ENCODE measurements at places on chromosomes 11 and 22.

DNA sequence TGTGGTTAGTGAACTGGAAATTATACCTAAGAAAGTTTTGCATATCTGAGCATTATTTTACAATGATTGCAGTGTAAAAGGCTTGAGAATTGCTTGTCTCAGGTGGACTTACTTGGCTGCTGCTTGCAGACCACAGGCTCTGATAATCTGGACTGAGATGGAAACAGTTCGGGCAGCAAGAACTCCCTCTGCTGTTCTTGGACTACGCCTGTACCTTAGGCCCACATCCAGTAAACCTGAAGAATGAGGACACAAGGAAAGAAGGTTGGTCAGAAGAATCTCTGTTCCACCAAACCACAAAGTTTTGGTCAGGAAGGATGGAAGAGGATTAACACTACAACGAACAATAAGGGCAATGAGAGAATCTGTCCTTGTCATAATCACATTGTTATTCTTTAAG lies 80.1 kb downstream of the C2CD3 start:
- no peak for DNase-seq

GRCh38 chr11:115606498-115607220 lies 102.4 kb upstream of the CADM1 start:
- DNase-seq: peak; percentile 55

DNA sequence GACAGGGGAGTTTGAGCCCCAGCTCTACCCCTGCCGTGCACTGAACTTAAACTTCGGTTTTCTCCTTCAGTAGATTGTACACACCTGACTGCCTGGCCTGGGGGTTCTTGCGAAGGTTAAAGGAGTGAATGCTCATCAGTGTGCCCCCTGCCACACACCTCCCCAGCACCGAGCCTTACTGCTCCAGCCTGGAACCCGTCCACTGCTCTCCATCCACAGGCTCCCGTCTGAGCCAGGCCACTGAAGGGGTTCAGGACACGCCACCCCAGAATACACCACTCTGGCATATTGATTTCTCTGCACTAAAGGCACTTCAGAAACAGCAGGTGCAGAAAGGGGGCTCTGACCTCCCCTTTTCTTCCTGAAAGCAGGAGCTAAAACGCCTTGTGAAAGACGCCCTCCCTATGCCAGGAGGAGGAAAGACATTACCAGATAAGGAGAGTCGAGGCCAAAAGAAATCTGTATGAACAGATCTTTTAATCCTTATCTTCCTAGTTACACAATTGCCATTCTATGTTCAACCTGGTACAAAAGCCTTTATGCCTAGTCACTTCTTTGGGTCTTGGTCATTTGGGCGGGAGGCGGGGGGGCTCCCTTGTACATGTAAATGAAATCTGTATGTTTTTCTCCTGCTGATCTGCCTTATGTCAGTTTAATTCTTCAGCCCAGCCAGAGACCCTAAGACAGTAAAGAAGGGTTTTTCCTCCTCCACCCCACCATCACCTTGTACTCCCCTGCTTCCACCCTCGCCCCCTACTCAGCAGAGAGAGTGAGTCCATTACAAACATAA lies 1.9 kb upstream of the SSTR3 start:
- no peak for DNase-seq

- DNase-seq: peak; percentile 28
Observed at GRCh38 chr22:24593836-24594568, 1.1 kb upstream of the LRRC75B start.

DNA sequence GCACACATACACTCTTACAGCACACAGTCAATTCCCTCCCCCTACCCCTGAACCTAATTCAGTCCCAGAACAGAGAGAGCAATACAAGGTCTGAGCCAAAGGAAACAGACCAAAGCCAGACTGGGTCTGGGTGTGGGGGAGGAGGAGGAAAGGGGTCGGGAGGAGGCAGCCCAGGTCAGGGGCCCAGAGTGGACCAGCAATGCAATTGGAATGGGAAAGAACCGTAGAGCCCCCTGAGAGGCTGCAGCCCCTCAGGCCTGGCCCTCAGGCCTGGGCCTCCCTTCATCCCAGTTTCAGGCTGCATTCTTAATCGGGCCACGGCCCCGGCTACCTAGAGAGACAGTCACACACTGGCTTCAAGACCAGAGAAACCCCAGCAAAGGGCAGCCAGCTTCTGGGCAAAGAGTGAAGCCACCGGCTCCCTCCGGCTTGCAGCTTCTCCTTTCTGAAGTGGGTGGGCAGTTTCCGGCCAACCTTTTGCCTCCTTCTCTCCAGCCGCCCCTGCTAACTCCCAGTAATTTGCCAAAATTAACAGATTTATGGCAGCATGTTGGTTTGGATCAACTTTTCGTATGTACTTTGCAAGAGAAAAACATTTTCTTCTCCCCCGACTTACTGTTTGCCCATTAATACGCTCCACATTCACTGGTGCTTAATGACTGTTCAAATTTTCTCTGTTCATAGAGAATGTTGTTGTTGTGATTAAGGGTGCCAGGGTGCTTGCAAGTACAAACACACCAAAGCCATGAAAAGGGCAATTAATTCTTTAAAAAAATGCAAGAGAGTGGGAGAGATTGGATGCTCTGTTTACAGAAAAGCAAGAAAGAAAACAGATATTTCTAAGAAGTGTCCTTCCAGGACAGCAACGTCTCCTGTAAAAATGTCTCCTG lies 488.3 kb downstream of the MN1 start:
- no peak for DNase-seq

- no peak for DNase-seq
Observed at GRCh38 chr11:78074756-78075155, 4.9 kb downstream of the NDUFC2 start.

GRCh38 chr11:102017026-102017425 lies 30.2 kb upstream of the CFAP300 start:
- no peak for DNase-seq

GRCh38 chr11:86591631-86592030 lies 80.8 kb downstream of the ME3 start:
- DNase-seq: no peak

DNA sequence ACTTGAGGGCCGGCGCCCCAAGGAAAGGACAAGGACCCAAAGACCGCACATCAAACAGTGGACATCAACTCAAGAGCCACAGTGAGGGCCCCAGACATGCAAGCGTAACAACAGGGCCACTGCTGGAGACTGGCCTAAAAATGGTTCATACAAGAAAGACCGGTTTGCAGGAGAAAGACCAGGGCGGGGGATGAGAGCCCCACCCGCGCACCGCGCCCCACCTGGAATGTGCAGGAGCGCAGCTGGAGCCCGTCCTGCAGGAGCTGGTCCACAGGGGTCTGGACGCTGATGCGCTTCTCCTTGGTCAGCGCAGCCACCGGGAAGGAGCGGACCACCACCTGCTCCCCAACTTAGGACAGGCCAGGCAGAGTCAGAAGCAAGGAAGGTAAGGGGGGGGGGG lies 13.9 kb downstream of the SBF1 start:
- DNase-seq: no peak

DNA sequence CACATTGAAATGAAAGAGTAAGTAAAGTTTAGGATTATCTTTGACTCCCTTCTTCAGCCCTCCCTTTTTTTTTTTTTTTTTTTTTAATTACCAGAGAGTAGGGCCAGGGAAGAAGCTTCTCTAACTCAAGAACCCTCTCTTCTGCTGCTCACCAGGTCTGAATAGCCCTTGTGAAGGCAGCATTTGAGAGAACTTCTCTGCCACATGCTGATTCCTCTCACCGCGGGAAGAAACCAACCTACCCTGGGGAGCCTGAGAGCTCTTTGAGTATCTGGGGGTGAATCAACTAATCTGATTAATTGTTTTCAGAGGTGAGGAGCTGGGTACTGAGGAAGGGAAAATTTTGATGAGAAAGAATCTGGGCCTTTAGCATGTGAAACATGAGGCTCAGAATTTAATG lies 434.5 kb upstream of the CCDC90B start:
- no peak for DNase-seq

DNA sequence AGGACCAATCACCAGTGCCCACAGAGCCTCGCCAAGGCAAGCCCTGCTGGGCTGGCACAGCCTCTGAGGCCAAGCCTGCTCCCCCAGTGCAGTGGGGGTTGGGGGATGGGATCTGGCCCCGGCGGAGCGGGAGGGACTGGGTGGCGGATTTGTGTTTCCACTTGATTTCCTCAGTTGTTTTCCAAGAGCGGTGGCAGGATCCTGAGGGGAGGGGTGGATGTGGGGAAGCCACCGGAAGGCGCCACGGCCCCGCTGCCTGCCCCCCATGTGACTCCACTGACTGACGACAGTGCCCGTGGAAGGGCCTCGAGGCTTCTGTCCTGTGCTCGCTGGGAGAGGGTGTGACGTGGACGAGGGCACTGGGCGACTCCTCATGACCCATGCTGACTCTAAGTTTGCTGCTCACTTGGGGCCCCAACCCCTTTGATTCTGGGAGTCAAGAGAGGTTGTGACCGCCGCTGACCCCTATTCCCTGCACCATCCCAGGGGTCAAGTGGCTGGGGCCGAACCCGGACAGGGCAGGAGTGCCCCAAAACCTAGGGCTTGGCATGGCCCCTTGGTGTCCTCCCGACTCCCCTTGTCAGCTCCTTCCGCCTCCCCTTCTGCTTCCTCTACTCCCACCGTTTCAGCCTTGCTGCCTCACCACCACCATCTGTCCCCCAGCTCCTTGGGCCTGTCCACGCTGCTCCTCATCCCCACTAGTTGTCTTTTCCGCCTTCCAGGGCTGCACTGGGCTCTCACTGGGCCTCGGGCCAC lies 23.5 kb upstream of the PICK1 start:
- DNase-seq: no peak

DNA sequence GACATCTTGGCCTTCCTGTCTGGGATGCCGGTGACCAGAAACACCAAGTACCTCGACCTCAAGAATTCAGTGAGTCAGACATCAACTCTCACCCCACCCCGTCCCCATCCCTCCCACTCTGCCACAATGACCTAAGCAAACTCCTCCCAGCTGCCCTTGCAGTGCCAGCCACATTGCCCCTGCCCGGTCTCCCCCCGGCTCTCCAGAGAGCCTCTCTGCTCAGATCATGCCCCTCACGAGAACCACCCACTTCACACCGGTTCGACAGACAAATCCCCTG lies 23.6 kb upstream of the MYRF start:
- no peak for DNase-seq

- peak; percentile 9 for DNase-seq
Observed at GRCh38 chr22:32830473-32830872, 29.0 kb downstream of the TIMP3 start.

- DNase-seq: peak; percentile 11
Observed at GRCh38 chr11:67627441-67627811, 2.3 kb downstream of the NUDT8 start.

GRCh38 chr11:2805388-2806056 lies 80.1 kb downstream of the CDKN1C start:
- DNase-seq: peak; percentile 5

GRCh38 chr11:62269654-62270278 lies at the start of gene SCGB2A2:
Gene SCGB2A2, plus strand, starts transcription at chr11:62270158. Its CDS starts 59 bp downstream, at chr11:62270217.
- peak; percentile 31 for DNase-seq

GRCh38 chr11:69344570-69345145 lies 50.7 kb downstream of the MYEOV start:
- no peak for DNase-seq

- DNase-seq: no peak
Observed at GRCh38 chr11:102276362-102276761, 40.9 kb upstream of the BIRC3 start.

Measured in body of pancreas (tissue), 4 donors.